Activated T-cell treated with anti-CD3 and anti-CD28 coated beads, Interleukin-2, amount 50 U/mL, for 48 hours (primary cell): ENCODE measurements at places on chromosomes 16 and 17.

DNA sequence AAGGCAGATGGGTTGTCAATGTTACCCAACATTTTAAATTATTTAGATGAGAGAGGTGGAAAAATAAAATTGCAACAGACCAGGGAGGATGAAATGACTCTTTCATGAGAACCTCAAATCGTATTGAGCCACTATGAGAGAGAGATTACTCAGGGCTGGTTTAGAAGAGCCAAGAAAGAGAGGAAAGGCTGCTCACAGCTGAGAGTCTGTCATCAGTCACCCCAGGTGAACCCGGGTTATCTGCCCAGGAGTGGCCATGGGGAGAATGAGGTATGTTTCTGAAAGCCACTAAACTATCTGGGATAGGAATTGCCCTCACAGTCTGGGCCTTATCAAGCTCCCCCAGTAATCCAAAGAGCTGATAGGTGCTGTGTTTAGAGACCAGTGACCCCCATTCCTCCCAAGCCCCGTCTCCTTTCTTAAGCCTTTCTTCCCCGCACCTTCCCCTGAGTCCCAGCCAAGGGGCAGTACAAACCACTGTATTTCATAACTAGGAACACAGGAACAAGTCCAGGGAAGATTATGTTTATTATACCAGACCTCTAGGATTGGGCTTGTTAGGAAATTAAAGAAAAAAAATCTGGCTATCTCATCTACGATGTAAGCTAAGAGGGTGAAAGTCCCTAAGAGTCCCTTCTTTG, 158.9 kb upstream of the NOL11 start:
- no peak for DNase-seq

- DNase-seq, result no peak
Measured at GRCh38 chr17:59254742-59255141, 34.4 kb downstream of the GDPD1 start.

DNA sequence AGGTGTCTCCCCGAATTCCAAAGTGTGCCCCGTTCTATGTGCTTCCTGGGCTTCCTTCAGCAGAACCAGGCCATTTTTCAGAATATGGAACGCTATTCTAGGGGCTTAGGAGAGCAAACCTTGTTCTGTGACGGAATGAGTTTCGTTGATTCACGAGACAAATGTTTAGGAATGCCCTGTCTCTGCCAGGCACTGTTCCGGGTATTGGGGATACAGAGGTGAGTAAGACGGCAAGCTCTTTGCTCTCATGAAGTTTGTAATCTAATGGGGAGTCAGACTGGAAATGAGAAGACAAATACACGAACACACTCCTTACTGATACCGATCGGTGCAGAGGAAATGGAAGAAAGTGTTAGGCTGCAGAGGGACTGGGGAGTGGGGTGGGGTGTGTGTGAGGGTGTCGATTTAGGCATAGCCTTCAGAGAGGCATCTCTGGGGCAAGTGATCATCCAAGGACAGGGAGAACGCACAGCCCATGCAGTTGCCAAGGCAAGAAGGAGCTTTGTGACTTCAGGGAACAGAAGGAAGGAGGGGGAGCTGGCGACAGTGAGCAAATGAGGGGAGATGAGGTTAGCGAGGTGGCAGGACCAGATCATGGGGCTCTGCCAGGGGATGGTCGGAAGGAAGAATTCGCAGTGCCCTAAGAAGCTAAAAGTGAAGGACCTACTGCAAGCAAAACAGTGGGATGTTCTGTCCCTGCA, 189.6 kb downstream of the MSI2 start:
- no peak for DNase-seq

GRCh38 chr17:45791041-45791582, 7.0 kb downstream of the CRHR1 start:
- DNase-seq, result no peak

- peak; percentile 87 for DNase-seq
Measured at GRCh38 chr17:39200070-39200879, at the start of gene RPL19. Gene RPL19, plus strand, starts transcription at chr17:39200283. Its CDS starts 62 bp downstream, at chr17:39200345.

DNA sequence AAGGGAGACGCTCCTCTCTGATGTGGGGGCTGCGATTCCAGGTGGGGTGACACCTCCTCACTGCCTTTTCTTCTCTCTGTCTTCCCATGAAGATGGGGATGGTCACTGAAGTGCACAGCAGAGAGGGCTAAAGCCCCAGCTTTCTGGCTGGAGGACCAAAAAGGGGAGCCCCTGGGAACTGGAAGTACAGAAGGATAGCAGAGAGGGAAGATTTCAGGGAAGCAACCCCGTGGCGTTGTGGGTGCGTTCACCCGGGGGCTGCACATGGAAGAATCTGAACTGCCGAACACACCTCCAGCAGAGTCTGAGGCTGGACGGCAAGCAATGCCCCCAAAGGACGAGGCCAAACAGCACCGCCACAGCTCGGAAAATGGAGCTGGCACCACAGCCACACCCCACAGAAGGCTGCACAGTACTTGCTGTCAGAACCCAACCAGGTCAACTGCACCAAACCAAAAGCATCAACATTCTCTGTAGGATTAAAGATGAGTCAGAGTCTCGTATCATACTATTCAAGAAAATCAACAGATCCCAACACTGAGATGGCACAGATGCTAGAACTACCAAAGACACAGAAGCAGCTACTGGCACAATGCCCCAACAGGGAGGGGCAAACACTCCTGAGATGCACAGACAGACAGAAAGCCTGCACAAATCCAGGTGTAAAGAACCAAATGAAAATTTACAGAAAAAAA, 49.9 kb downstream of the MAP1LC3B start:
- DNase-seq, result no peak

GRCh38 chr16:83711069-83711468, 96.7 kb upstream of the HSBP1 start:
- DNase-seq, result no peak

DNA sequence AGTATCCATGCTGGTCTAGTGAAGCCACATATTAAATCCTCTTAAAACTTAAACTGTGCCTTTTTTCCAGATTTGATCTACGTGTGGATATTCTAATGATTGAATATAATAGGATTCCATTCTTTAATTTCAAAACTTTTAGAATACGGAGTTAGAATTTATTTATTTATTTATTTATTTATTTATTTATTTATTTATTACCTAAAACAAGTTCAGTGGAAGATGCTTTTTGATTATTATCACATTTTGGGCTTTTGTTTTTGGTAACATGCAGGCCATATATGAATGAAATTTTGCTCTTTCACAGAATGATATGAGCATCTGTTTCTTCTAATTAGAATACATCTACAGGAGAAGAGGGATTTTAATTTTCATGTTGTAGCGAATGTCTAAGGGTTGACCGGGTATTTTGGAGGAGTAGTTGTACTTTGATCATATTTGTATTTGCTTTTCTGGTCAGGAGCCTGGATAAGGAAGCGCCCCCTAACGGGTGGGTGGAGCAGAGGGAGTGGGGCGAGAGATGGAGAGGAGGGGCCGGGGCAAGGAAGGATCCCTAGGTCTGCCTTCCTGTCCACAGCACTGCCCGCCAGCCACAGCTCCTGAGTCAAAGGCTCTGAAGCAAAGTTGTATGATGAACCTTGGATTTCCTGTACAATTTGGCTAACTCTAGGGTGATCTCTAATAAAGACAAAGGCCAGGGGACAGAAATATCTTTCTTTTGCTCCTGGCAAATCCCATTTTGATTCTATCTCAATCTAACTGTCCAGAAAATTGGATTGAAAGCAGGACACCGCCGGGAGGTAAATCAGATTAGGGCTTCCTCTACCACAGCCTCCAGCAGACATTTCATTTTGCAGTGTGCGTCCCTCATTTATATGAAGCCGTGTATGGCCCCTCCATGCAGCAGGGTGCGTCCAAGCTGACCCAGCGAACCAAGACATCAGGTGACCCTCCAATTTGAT, 149.1 kb downstream of the PRKCA start:
- DNase-seq, result no peak

DNA sequence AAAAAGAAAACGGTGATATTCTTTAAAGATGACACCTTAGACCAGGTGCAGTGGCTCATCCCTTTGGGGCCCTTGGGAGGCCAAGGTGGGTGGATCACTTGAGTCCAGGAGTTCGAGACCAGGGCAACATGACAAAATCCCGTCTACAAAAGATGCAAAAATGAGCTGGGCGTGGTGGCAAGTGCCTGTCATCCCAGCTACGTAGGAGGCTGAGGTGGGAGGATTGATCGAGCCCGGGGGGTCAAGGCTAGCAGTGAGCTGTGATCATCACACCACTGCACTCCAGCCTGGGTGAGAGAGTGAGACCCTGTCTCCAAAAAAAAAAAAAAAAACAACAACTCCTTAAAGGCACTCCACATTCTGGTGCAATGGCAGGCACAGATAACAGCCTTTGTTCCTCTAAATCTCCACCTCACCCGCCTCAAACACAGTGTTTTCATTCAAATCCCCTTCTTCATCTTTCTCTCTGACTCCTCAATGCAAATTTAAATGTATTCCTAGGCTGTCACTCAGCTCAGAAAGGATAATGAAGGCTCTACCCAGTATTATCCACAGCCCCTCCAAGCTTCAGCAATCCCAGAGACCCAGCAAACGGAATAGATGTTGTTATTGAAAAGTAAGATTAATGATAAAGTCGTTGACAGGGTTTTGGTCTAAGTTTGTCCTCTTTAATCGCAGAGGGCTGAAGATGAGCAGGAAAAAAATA, 56.2 kb upstream of the CACNG5 start:
- no peak for DNase-seq

- DNase-seq, result no peak
Measured at GRCh38 chr16:50224286-50224685, 42.1 kb upstream of the ADCY7 start.

- DNase-seq, result no peak
Measured at GRCh38 chr17:50775926-50776325, 8.6 kb upstream of the ANKRD40CL start.

DNA sequence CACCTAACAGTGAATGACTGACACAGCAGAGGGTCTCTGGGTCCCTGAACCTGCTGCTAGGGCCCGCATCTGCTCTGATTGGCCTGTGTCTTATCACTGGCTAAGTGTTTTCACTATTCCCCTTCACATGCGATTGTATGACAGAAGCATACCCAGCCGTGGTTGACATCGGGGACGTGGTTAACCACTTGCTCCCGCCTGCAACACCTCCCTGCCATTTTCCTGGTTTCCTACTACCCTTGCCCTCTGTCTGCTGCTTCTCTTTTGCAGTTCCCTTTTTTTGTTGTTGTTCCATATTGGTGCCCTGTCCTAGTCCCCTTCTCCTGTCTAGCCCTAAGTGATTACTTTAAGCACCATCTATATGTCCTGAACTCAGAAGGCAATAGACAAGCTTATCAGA, 177.0 kb downstream of the RGS9 start:
- no peak for DNase-seq

- DNase-seq, result no peak
Measured at GRCh38 chr16:49483651-49484450, 110.2 kb downstream of the C16orf78 start.

DNA sequence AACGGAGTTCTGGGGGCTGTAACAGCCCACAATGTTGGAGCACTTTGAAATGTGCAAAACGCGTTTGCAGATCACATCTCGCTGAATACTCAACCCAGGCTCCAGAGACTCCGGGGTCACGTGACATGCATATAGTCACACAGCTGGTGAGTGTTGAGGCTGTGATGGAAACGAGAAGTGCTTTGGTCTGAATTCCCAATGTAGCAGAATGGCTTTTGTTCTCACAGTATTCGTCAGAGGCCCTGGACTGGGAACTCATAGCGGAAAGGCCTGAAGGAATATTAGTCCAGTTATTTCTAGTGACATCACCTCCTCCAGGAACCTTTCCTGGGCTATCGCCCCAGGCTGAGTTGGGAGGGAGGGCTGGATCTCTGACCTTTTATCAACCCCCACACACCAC, 95.8 kb upstream of the CRHR1 start:
- no peak for DNase-seq

GRCh38 chr17:2803386-2803785, 7.1 kb downstream of the RAP1GAP2 start:
- no peak for DNase-seq

GRCh38 chr17:52106638-52107261, 51.8 kb downstream of the CA10 start:
- DNase-seq, result peak; percentile 43

- no peak for DNase-seq
Measured at GRCh38 chr16:48004141-48004695, 151.6 kb downstream of the ABCC12 start.

DNA sequence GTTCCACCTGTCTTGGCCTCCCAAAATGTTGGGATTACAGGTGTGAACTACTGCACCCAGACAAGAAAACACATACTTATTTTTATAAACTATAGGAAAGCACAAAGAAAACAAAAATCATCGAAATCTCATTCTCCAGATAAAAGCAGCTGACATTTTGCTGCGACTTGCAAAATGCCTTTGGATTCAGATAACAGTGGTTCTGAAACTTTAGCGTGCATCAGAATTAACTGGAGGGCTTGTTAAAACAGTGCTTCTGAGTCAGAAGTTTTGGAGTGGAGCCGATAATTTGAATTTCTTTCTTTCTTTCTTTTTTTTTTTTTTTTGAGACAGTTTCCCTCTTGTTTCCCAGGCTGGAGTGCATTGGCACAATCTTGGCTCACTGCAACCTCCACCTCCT, 17.7 kb upstream of the GJD3 start:
- DNase-seq, result no peak

- DNase-seq, result no peak
Measured at GRCh38 chr17:36185416-36185815, 9.0 kb upstream of the TBC1D3B start.

GRCh38 chr17:76208120-76208519, 32.2 kb downstream of the RNF157 start:
- DNase-seq, result no peak
